HEK293T (cell line): ENCODE measurements at places on chromosomes 16 and 17.

- DNase-seq, result no peak
Observed at GRCh38 chr16:842711-843560, 42.4 kb upstream of the GNG13 start.

- DNase-seq, result no peak
Observed at GRCh38 chr17:35780950-35781349, 14.5 kb downstream of the MMP28 start.

GRCh38 chr17:69134112-69134511 lies 7.6 kb downstream of the ABCA6 start:
- DNase-seq, result no peak

- no peak for DNase-seq
Observed at GRCh38 chr17:45171338-45172231, 9.9 kb downstream of the HEXIM2 start.

DNA sequence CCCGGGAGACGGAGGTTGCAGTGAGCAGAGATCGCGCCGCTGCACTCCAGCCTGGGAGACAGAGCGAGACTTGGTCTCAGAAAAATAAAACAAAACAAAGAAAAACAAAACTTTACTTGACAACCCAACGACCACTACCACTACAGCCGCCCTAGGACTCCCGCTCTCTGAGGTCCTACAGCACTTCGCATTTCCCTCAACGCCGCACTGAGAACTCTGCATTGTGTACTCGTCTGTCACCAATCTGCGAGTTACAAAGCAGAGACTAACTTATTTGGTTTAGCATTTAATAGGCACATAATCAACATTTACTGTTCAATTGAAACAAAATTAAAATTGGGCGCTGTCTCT lies 479 bp upstream of the ZNF207 start:
- no peak for DNase-seq

DNA sequence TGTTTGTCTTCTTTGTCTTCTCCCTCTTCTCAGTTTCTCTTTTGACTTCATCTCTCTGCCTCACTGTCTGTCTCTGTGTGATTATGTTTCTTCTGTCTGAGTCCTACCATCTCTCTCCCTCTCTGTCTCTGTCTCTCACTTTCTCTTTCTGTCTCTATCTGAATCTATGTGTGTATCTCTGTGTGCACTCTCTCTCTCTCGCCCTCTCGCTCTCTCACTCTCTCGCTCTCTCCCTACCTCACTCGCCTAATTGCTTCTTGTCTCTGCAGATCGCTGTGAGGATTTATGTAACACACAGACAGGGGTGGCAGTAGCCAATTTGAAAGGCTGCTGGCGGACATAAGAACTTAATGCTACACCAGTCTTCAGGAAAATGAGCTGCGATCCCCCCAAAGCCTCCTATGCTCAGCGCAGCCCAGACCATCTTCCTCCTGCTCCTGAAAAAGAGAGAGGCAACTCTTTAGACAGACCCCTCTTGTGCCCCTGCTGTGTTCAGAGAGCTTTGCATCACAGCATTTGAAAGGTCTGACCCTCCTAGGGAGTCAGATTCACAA lies 140.9 kb downstream of the CCT6B start:
- no peak for DNase-seq

DNA sequence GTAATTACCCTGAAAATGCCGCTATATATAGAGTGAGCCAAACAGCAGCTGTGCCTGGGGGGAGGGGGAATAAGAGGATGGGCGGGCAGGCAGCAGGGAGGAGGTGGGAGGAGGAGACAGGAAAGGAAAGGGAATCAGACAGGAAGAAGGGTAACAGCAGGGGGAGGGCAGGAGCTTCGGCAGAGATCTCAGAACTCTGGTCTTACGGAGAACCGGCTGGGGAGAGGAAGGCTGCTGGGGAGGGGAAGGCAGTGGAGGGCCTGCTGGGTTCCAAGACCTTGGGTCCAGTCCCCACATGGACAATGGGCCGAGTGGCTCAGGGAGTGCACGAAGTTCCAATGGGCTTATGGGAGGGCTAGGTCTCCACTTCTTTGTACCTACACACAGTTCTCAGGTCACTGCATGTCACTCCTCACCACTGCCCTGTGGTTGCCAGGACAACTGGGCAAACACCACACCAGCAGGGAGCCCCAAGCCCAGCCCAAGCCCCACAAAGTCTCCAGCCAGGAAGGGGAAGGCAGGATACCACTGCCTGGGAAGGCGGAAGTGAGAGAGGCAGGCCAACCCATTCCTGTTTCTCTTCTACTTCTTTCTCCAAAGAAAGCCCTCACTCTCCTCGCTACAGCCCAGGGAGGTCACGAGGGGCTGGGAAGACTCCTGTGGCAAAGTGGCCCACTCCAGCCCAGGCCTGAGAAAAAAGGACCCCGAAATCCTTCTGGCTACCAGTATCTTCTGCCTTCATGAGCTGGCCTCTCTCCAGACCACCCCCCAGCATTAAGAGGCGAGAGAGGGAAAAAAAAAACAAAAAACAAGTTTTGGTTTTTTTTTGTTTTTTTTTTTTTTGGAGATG lies 25.3 kb downstream of the G6PC3 start:
- peak; percentile 70 for DNase-seq

GRCh38 chr17:42459801-42460281 lies 1.2 kb downstream of the ATP6V0A1 start:
- peak; percentile 17 for DNase-seq

- no peak for DNase-seq
Observed at GRCh38 chr16:48955837-48956236, 325.8 kb downstream of the CBLN1 start.

GRCh38 chr16:81548876-81549546 lies 104.4 kb downstream of the CMIP start:
- DNase-seq, result no peak

- DNase-seq, result no peak
Observed at GRCh38 chr16:14020141-14020540, 51.0 kb upstream of the MRTFB start.
